ENCODE measurements at places on chromosomes 16 and 17. TPM values are rescaled to one million over a fixed set of nuclear protein-coding genes. Genes with fewer than 3 reads are reported as not detected.

Gene CES1
- total RNA-seq: not detected

Gene ASB16
- 0.23 TPM for total RNA-seq

Gene MMP25
- 2.2 TPM for total RNA-seq

Gene GCGR
- not detected for total RNA-seq

Gene OR1F1
- total RNA-seq: not detected

Gene AOC2
- 2.4 TPM for total RNA-seq

Gene PRAC1
- total RNA-seq: not detected

Gene ST6GALNAC1
- total RNA-seq: not detected
